ENCODE measurements at places on chromosomes 5 and 9. TPM values are rescaled to one million over a fixed set of nuclear protein-coding genes. Genes with fewer than 3 reads are reported as not detected.

DNA sequence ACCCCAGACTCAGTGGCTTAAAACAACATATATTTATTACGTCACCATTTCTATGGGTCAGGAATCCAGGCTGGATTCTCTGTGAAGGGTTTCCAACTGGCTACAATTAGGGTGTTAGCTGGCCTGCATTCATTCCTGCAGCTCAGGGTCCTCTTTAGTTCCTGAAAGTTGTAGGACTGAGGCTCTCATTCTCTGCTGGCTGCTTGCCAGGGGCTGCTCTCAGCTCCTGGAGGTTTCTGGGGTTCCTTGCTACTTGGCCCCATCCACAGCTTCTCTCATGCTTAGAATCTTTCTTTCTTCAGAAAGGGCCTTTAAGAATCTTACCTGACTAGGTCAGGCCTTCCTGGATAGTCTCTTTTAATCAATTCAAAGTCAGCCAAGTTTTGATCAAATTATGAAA, 424.6 kb downstream of the GADD45G start:
- no peak for DNase-seq

DNA sequence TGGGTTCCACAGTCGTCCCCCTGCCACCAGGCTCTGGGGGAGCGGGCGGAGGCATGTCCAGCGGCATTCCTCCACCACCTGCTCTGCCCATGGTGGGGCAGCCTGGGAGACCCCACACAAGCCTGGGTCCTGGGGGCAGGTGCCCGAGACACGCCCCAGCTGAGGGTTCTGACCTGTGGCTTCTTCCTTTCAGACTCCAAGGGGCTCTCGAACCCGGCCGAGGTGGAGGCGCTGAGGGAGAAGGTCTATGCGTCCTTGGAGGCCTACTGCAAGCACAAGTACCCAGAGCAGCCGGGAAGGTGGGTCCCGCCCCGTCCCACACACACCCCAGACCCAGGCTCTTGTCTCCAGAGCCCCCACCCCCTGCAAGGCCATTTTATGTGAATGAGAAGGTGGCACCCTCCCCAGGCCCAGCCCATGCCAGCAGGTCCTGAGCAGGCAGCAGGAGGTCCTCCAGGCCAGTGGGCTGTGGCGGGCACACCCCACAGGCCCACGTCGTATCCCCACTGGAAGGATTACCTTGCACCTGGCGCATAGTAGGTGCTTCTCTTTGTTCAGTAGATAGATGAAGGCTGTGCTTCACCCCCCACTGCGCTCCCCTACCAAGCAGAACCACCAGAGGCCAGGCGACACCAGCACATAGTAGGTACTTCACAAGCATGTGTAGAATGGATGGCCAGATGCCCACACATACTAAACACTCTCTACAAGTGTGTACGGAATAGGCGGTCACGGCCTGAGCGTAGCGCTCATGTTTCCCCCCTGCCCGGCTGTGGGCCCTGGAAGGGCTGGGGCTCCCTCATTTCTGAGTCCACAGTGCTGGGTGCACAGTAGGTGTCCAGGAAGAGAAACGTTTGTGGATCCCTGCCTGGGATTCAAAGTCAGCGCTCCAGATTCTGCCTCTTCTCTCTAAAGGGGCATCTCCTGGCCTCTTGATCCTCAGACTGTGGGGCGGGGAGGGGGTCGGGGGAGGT, 107.9 kb downstream of the RXRA start:
- no peak for DNase-seq

Gene C9
- not detected for total RNA-seq

DNA sequence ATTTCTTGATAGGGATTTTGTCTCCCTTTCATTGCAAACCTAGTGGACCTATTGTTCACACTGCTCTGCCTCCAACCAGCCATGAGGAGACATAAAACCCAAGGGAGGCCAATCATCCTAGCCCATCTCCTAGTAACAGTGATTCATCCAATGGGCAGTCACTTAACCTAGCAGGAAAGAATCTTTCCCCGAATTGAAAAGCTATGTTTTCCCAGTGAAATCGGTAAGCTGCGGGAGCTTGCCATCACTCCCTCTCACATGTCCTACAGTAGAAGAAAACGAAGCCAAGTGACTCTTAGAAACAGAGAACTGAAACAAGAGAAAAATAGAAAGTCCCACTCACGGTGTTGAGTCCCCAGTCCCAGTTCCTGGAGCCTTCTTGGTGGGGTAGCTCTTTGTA, 123.3 kb downstream of the SUSD1 start:
- DNase-seq, result no peak

GRCh38 chr9:125890826-125891225, 143.7 kb downstream of the PBX3 start:
- no peak for DNase-seq

GRCh38 chr5:38384396-38384795, 126.0 kb downstream of the EGFLAM start:
- no peak for DNase-seq

GRCh38 chr9:5840788-5841187, 7.9 kb upstream of the ERMP1 start:
- DNase-seq, result no peak

- DNase-seq, result no peak
Observed at GRCh38 chr9:81393985-81394811, 295.1 kb downstream of the TLE1 start.

Gene LVRN
- 0.27 TPM for total RNA-seq

GRCh38 chr5:150289551-150290390, at the start of gene CAMK2A:
Gene CAMK2A (minus strand): TSS chr5:150289773. CDS start chr5:150289625, 148 bp downstream.
- peak; percentile 72 for DNase-seq

DNA sequence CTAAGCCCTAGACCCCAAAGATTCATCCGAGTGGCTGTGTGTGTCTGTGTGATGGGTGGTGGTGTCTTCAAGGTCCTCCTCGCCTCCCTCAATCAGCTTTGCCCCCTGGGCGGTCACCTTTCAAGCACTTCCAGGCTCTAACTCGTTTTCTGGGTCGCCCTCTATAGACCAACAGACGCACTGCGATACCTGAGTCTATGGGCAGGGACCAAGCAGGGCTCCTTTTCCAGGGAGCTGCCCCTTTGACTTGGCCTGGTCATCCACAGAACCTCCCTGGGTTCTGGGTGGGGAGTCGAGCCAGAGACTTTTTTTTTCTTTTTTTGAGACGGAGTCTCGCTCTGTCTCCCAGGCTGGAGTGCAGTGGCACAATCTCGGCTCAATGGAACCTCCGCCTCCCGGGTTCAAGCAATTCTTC, 1.1 kb downstream of the SLC27A4 start:
- DNase-seq, result no peak

DNA sequence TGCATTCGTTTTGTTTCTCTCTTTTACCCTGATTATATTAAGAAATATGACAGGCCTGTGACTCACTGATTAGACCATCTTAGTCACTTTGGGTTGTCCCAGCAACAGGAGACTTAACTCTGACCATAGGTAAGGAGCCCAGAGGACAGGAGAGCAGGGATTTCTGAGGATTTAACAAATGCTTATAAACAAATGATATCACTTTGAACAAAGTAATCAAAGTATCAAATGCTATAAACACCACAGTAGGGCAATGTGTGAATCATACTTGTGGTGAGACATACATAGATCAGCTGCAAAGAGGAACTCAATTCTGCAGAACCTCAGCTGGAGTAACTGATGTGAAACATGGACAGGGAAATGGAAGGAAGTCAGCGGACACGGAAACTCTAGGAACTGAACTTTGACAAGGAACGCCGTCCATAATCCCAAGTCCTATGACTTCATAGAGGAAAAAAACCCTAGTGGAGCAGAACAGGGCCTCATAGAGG, 190.6 kb upstream of the MSX2 start:
- DNase-seq, result no peak

GRCh38 chr5:141685591-141685990, 3.6 kb upstream of the ARAP3 start:
- DNase-seq, result no peak

Data from cardiac septum (tissue), 1 donor.